Effector memory CD4-positive, alpha-beta T cell (primary cell): ENCODE measurements at places on chromosomes 2 and 18.

- H3K27me3 ChIP-seq, result no peaks in the 10 kb centered on the region
- no peaks in the 10 kb centered on the region for H3K4me1 ChIP-seq
- no peak overlapping the region for H3K4me3 ChIP-seq
- H3K36me3 ChIP-seq, result no peaks in the 10 kb centered on the region
- no peak overlapping the region for H3K27ac ChIP-seq
- no peak for DNase-seq
These were observed 91.8 kb upstream of the ZNF521 start for GRCh38 chr18:25443776-25444175.

DNA sequence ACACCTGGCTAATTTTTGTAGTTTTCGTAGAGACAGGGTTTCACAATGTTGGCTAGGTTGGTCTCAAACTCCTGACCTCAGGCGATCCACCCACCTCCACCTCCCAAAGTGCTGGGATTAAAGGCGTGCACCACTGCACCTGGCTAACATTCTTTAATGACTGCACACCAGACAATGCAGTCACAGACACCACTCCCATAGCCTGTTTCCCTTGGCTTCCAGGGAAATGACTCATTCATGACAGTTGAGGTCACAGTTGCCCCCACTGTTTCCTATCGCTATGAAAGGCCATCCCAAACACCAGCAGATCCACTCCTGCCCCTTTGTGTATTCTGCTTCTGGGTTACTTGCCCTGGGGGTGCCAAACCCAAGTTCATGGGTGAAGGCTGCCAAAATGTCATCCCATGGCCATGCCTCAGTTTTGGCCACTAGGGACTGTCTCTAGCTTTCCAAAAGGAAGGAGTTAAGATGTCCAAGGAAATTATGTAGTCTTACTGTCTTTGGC lies 8.7 kb downstream of the CHMP1B start:
- H3K4me3 ChIP-seq, result no peak overlapping the region
- no peaks in the 10 kb centered on the region for H3K27me3 ChIP-seq
- no peaks in the 10 kb centered on the region for H3K4me1 ChIP-seq
- no peaks in the 10 kb centered on the region for H3K36me3 ChIP-seq
- DNase-seq, result no peak

DNA sequence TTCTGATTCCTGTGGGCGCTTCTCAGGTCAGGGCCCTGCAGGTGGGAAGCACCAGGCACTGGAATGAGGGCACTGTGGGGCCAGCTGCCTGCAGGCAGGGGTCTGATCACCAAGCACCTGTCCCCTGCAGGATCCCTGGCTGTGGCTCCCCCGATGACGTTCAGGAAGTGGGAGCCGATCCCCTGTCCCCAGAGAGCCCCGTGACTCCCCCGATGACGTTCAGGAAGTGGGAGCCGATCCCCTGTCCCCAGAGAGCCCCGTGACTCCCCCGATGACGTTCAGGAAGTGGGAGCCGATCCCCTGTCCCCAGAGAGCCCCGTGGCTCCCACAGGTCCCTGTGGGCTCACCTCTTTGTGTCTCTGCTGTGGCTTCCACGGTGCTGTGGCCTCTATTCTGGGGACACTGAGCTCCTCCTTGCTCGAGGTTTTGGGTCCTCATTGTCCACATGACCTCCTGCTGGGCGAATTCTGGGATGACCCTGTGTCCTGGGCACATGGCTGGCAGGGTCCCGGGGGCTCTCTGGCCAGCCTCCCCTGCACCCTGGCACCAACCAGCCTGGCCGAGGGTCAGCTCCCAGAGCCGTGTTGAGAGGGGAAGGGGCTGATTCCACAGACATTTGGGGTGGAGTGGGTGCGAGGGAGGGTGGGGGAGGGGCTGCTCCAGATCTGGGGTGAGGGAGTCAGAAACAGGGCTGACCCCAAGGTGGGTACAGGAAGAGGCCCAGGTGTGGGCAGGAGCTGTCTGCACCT lies 4.8 kb downstream of the NEU4 start:
- H3K27ac ChIP-seq, result no peak overlapping the region
- H3K36me3 ChIP-seq, result no peaks in the 10 kb centered on the region
- H3K27me3 ChIP-seq, result no peaks in the 10 kb centered on the region
- H3K4me3 ChIP-seq, result no peak overlapping the region

- no peak for DNase-seq
- H3K4me3 ChIP-seq, result no peak overlapping the region
- H3K36me3 ChIP-seq, result no peaks in the 10 kb centered on the region
- no peaks in the 10 kb centered on the region for H3K4me1 ChIP-seq
- no peak overlapping the region for H3K27ac ChIP-seq
These were observed 489.6 kb upstream of the SPRED2 start for GRCh38 chr2:65922030-65922429.

- H3K4me1 ChIP-seq, result no peaks in the 10 kb centered on the region
- DNase-seq, result no peak
- no peak overlapping the region for H3K4me3 ChIP-seq
These were observed 45.4 kb upstream of the KIF5C start for GRCh38 chr2:148829618-148830017.

GRCh38 chr2:79447463-79447862 lies 65.4 kb upstream of the CTNNA2 start:
- DNase-seq, result no peak
- H3K27ac ChIP-seq, result no peak overlapping the region
- no peaks in the 10 kb centered on the region for H3K4me1 ChIP-seq
- H3K27me3 ChIP-seq, result no peaks in the 10 kb centered on the region

DNA sequence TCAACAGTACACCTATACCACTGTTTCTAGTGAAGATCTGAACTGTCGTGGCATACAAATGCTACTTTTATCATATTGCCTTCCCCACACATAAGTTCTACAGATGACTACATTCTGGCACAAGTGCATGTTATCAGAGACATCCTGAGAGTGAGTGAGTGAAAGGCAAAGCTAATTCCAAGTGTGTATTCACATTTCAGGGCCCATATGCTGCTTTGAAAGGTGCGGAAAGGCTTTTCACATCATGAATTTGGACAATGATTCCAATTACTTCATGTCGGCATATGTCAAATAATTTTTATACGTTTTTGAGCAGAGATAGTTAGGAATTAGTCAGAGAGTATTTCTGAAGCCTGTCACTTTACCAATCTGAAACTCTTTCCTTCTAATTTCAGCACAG lies 101.7 kb downstream of the GAREM1 start:
- no peak overlapping the region for H3K27ac ChIP-seq
- no peaks in the 10 kb centered on the region for H3K36me3 ChIP-seq

DNA sequence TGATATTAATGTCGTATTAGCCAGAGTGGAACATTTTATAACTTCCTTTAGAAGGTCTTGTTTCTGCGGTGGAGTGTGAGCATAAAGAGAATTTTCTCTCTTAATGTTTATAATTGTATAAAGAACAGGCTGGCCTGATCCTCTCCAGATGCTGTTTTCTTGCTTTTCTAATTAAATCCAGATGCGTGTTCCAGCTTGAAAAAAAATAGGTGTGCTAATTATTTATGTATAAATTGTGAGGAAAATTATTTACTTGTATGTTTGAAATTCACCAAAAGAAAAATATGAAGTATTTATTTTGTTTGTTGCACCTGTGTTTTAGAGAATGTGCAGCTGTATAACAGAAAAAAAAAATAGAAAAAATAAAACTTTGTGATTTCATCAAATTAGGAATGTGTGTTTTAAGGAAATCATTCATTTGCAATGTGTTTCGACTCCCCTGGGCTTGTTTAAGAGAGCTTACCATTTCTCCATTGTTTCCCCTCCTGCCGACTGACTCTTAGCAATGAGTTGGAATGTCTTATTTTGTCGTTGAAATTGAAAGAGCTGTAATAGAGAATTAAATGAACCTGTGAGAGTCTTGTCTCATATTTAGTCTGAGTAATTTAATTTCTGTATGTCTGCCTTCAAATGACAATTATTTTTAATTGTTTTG lies 220.1 kb upstream of the NXPH2 start:
- no peak overlapping the region for H3K4me3 ChIP-seq
- H3K36me3 ChIP-seq, result no peaks in the 10 kb centered on the region
- H3K27me3 ChIP-seq, result no peaks in the 10 kb centered on the region

DNA sequence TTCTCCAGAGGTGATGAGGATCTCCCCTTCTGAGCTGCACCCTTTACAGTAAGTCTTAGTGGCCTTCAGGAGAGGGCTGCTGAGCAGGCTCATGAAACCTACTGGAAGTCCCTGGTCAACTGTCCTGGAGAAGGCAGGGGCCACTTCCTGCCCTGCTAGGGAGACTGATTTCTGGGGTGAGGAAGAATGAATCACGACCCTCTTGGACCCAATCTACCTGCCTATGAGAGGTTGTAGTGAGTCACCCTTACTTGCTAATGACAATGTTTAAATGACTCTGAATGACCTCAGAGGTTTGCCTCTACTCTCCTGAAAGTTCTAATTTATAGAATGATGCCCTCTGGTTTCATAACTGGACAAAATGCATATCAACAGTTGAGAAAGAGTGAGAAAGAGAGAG lies 79.4 kb upstream of the FAM136A start:
- no peak overlapping the region for H3K4me3 ChIP-seq
- H3K27me3 ChIP-seq, result no peaks in the 10 kb centered on the region
- H3K27ac ChIP-seq, result no peak overlapping the region
- DNase-seq, result no peak

GRCh38 chr2:158491072-158491471 lies 34.3 kb downstream of the PKP4 start:
- no peaks in the 10 kb centered on the region for H3K36me3 ChIP-seq
- no peak overlapping the region for H3K4me3 ChIP-seq
- DNase-seq, result no peak

DNA sequence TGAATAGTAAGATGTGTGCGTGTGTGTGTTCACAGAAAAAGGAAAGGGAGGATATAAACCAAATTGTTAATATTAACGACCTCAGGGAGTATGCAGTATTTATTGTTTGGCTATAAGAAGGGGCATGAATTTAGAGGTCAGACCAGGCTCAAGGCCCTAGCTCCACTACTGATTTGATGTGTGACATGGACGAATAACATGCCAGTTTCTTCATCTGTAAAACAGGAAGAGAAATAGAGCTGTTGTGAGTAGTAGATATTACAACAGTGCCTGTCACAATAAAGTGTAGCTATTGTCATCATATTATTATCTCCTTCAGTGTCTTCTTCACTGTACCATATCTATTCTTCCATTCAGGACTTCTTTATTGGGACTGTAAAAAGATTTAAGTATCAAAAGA lies 4.1 kb upstream of the MAT2A start:
- H3K4me1 ChIP-seq, result peaks cover 10% of the 10 kb centered on the region
- no peak for DNase-seq
- H3K27ac ChIP-seq, result no peak overlapping the region
- H3K4me3 ChIP-seq, result no peak overlapping the region

GRCh38 chr2:226023383-226023782 lies 623.9 kb downstream of the NYAP2 start:
- no peak overlapping the region for H3K27ac ChIP-seq
- no peak overlapping the region for H3K4me3 ChIP-seq
- no peaks in the 10 kb centered on the region for H3K27me3 ChIP-seq
- no peak for DNase-seq
- H3K36me3 ChIP-seq, result no peaks in the 10 kb centered on the region

GRCh38 chr2:72090271-72090720 lies 57.4 kb downstream of the CYP26B1 start:
- H3K27me3 ChIP-seq, result no peaks in the 10 kb centered on the region
- H3K36me3 ChIP-seq, result no peaks in the 10 kb centered on the region
- DNase-seq, result no peak
- no peaks in the 10 kb centered on the region for H3K4me1 ChIP-seq
- no peak overlapping the region for H3K27ac ChIP-seq

GRCh38 chr2:167271932-167272331 lies 383.7 kb downstream of the XIRP2 start:
- no peaks in the 10 kb centered on the region for H3K27me3 ChIP-seq
- H3K36me3 ChIP-seq, result no peaks in the 10 kb centered on the region
- no peaks in the 10 kb centered on the region for H3K4me1 ChIP-seq
- no peak overlapping the region for H3K27ac ChIP-seq
- no peak for DNase-seq

- no peak overlapping the region for H3K27ac ChIP-seq
- no peaks in the 10 kb centered on the region for H3K27me3 ChIP-seq
- H3K4me3 ChIP-seq, result peak overlapping the region; percentile 24
- no peak for DNase-seq
- H3K4me1 ChIP-seq, result peaks cover 22% of the 10 kb centered on the region
These were observed 105.5 kb downstream of the GYPC start for GRCh38 chr2:126761256-126761980.

DNA sequence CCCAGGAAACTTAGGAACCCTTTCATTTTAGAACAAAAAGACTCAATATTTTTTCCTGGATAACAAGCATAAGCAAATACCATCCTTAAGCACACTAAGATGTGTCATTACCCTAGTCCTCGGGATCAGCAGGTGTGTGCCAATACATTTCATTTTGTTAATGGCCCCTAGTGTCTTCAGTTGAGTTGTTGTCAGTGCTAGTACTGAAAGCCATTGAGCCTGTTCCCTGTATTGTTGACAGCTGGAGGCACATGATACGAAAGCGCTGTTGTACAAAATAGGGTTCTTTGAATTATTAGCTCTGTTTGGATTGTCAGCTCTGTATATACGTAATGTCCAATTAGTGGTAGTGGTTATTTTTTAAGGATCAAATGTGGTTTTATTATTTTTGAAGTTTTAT lies 29.5 kb downstream of the VAPA start:
- H3K27me3 ChIP-seq, result no peaks in the 10 kb centered on the region
- no peak for DNase-seq
- no peaks in the 10 kb centered on the region for H3K4me1 ChIP-seq
- H3K36me3 ChIP-seq, result peaks cover 36% of the 10 kb centered on the region

- H3K4me1 ChIP-seq, result no peaks in the 10 kb centered on the region
- no peaks in the 10 kb centered on the region for H3K36me3 ChIP-seq
- no peak overlapping the region for H3K27ac ChIP-seq
- no peaks in the 10 kb centered on the region for H3K27me3 ChIP-seq
- no peak overlapping the region for H3K4me3 ChIP-seq
These were observed 92.0 kb upstream of the FAM136A start for GRCh38 chr2:70393881-70394280.

DNA sequence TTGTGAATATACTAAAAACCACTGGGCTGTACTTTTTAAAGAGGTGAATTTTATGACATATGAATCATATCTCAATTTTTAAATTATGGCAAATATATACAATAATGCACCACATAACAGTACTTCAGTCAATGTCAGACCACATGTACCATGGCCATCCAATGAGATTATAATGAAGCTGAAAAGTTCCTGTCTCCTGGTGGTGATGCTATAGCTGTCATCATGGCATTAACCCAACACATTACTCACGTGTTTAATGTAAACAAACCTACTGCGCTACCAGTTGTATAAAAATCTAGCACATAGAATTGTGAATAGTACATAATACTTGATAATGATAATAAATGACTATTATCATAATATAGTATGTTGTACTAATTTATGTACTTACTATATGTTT lies 77.6 kb upstream of the ID2 start:
- no peaks in the 10 kb centered on the region for H3K4me1 ChIP-seq
- no peak overlapping the region for H3K27ac ChIP-seq
- H3K27me3 ChIP-seq, result no peaks in the 10 kb centered on the region
- no peaks in the 10 kb centered on the region for H3K36me3 ChIP-seq
- DNase-seq, result no peak

GRCh38 chr18:42480441-42480840 lies 525.4 kb downstream of the PIK3C3 start:
- no peak for DNase-seq
- no peak overlapping the region for H3K4me3 ChIP-seq
- no peak overlapping the region for H3K27ac ChIP-seq

GRCh38 chr2:180523621-180524340 lies 456.6 kb upstream of the UBE2E3 start:
- no peak for DNase-seq
- H3K27me3 ChIP-seq, result no peaks in the 10 kb centered on the region
- H3K36me3 ChIP-seq, result no peaks in the 10 kb centered on the region
- H3K4me3 ChIP-seq, result no peak overlapping the region
- no peak overlapping the region for H3K27ac ChIP-seq

GRCh38 chr18:59180150-59180845 lies 39.7 kb upstream of the GRP start:
- no peak overlapping the region for H3K4me3 ChIP-seq
- no peak overlapping the region for H3K27ac ChIP-seq
- no peaks in the 10 kb centered on the region for H3K4me1 ChIP-seq
- DNase-seq, result no peak
